H9 (cell line): ENCODE measurements at places on chromosomes 7 and 10. TPM values are rescaled to one million over a fixed set of nuclear protein-coding genes. Genes with fewer than 3 reads are reported as not detected.

Gene SPDYE2
- not detected in 2 replicates for total RNA-seq

Gene ECD
- 39.9 and 41.6 TPM in 2 replicates for total RNA-seq

Gene FBXL13
- 3.8 and 4.4 TPM in 2 replicates for total RNA-seq

Gene SH2D4B
- 0.07 TPM in 1 of 2 replicates, not detected in the other for total RNA-seq

Gene MACC1
- total RNA-seq, result 9.8 and 11.0 TPM in 2 replicates

Gene C10orf105
- 0.24 and 0.26 TPM in 2 replicates for total RNA-seq

Gene GIMAP1
- not detected in 2 replicates for total RNA-seq

Gene OR9A2
- total RNA-seq, result not detected in 2 replicates

DNA sequence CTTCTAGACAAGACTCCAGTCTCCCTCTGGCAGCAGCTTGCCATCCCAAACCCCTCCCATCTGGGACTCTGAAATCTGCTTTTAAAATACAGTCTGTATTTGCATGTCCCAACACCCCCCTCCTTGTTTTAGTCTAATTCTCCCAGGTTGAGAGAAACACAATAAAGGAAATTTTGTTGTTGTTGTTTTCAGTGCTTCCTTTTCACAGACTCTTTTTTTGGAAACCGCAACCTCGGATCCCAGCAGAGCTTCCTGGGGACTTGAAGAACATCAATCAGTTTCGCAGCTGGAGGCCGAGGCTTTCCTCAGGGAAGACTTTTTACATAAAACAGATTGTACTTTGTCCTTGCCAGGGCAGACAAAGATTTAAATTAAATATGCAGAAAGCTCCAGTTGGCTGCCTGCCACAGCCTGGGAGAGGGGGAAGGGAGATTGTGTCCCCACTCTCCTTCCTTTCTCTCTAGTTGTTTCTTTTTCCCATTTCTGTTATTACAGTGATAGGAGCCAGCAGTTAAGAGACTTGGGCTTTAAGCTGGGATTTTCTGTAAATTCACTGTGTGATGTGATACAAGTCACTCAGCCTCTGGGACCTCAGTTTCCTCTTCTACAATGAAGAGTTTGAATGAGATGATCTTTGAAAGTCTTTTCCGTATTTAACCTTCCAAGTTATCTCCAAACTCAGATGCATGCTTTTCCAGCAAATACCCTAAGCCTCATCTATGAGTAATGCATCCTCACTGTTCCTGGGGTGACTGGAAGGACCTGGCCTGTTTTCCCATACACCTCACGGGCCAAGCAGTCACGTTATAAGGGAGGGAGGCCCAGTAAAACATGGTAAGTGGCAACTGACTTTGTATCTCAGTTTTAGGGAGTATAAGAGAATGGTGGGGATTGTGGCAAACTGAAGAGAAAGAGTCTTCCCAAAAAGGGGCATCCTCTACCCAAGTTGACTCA is 192.3 kb downstream of the REEP3 start:
- DNase-seq, result peak; percentile 96

- no peak for DNase-seq
These were observed 584.2 kb upstream of the MBL2 start for GRCh38 chr10:53356616-53357349.

DNA sequence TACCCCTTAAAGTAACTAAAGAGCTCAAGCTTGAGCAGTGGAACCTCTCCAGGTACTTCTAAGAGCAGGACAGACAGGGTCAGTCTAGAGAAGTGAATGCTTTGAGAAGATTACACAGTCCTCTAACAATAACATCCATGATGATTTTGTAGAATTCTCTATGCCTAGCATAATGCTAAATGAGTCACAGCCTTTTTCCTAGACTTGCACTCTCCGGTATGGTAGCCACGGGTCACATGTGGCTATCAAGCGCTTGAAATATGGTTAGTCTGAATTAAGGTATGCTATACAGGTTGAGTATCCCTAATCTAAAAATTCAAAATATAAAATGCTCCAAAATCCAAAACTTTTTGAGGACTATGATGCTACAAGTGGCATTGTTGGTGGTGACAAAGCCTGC is 166.6 kb upstream of the MKLN1 start:
- no peak for DNase-seq

DNA sequence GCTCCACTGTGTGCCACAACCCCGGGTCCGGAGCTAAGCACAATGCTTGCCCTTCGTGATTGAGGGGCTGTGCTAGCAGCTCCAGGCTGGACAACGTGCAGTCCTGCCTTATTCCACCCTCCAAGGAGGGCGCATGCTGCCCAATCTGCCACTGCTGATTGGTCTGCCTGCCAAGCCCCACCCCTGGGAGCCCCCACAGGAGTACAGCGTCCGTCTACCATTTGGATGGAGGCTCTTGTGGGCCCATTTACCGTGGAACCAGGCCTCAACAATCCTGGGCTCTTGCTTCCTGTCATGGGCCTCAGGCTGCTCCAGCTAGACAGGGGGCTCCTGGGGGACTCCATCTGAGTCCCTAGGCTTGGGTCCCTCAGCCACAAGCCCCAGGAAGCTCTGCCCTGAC is 173.3 kb downstream of the SLIT1 start:
- DNase-seq, result peak; percentile 26

- DNase-seq, result no peak
These were observed 55.7 kb upstream of the AMPH start for GRCh38 chr7:38686888-38687287.

DNA sequence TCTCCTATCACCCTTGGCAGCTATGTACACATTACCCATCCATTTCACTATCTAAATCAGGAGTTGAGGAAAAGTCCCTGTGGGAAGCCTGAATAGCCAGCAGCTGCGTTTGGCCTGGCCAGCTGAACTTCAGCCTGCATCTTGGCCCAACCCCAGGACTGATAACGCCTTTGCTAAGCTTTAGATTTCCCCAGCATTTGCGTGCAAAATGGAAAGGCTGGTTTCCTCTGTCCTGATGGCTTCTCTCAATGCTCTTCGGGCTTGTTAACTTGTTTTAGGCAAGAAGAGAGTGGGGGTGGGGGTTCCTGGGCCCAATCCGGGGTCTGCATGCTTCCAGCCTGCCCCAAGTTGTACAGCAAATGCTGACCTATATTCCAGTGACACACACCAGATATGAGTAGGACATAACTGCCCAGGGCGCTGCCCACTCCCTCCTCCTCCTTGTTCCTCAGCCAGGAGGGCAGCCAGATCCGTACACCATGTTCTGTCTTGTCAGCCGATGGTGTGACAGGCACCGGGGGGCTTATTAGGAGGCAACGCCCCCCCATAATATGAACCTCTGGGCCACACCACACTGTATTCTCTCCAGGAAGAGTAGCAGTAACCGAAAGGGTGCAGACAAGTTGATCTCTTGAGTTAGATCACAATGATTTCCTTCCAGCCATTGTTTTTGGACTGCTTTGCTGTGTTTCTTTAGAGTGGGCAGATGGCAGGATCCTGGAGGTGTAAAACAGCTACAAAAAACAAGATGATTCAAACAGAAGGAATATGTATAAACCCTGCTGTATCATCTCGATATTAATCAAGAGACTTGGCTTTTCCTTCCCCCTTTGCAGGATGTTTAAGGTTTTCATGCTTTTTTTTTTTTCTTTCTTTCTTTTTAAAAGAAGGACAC is 339.0 kb downstream of the RNLS start:
- DNase-seq, result no peak

DNA sequence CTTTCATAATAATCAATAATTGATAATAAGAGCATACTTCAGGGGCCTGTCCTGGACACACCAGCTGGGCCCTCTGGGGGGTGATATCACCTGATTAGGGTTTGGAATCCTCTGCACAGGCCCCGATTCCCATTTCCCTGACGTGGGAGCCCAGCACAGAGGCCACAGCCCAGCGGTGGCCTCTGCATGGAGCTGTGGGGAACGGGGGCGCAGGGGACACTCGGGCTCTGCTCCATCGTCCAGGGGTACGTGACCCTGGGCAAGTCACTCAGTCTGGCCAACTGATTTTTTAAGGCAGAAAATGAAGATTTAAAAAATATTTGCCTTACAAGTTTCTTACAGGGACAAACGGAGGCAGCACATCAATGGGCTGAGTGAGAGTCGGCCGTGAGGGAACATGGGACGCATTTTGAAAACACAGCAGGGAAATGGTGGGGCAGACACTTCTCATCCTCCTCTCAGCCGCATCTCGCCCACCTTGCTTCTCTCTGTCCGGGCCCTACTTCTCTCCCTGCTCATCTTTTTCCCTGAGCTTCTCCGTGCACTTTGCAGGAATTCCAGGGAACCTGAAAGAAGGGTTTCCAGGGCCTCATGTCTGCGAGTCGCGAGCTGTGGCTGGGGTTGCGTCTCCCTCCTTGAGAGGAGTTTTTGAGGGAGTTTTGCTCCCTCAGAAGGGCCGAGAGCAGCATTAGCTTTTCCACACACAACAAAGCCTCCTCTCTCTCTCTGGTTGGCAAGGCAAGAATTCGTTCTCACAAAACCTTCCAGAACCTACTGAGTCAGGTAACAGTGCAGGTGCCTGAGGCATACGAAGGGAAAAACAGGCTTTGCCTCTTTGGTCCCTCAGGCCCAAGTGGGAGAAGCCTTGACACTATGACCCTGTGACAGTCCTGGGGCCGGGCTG is 312.0 kb downstream of the WDR37 start:
- DNase-seq, result no peak

DNA sequence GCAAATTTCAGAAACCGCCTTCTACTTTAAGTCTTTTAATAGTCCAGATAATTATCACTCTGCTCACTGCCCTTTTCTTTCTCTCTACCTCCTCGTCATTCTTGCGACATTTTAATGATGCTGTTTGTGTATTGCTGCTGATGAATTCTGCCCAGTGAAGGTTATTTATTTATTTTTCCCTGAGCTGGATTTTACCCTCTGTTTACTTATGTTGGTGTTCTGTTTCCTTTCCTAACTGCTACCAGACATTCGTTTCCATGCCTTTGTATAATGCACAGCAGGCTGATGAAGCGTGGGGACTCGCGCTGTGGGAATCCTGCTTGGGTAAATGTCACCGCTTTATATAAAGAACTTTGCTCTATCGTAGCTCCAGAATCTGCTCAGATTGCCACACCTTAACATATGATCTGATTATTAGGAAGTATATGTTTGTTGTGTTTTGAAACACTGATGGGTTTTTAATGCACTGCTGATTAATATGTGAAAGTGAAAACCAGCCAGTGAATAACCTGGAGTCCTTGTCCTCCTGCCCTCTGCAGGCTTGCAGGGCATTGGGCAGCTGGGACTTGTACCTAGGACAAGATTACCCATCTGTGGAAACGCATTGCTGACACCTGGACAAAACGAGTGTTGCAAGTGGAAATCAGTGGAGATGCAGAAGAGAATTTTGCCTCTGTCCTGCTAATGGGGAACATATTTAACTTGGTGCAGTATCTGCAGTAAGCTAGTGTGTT is 291.5 kb downstream of the SDK1 start:
- no peak for DNase-seq

DNA sequence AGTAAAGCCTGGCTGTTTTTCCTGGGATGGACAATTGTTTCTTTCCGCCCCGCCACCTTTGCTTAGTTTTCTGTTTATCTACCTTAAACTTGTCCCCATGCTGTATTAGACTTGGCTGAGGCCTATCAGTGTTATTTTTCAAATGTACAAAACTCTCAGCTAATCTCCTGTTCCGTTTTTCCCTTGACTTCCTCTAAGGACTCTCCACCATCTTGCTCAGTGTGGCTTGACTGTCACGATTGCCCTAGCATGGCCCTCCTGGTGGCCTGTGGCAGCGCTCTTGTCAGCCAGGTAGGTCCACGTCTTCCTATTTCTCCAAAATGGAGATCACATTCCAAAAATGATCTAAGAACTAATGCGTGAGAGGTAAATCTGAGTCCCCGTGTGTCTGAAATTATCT is 36.7 kb downstream of the BAIAP2L1 start:
- DNase-seq, result no peak

- DNase-seq, result no peak
These were observed 59.7 kb downstream of the DNAJB6 start for GRCh38 chr7:157396316-157397035.

DNA sequence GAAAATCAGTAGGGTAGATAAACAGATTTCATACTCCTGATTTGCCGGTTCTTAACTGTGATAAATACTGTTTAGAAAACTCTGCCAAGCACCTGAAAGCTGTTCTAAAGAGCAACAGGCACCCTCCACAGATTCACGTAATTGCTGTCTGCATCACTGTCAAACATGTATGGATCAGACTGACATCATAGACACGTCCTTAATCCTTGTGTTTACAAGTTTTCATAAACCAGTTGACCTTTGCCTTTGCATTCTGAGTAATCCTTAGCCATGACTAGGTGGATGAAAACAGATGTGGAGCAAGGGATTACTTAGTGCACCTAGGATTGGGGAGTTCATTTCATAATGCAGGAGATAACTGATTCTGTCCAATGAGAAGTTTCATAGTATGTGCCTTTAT is 41.6 kb downstream of the SLC39A12 start:
- no peak for DNase-seq

DNA sequence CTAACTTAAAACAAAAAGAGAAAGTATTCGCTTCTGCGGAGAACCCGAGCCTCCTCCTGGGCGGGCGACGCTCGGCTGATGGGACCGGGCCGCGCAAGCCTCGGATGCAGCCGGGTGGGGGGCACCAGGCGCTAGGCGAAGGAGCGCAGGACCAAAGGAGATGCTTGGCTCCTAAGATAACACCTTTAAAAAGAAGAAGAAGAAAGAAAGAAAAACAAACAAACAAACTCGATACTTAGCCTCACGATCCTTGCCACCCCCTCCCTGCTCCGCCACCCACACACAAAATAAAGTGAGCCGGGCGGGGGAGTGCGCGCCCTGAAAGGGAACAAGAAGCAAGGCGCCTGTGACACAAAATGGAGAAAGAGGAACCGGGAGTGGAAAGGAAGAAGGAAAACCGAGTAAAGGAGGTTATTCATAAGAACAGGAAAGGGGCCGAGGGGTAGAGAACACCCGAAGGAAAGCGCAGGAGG is 34.0 kb upstream of the EBLN1 start:
- peak; percentile 43 for DNase-seq

DNA sequence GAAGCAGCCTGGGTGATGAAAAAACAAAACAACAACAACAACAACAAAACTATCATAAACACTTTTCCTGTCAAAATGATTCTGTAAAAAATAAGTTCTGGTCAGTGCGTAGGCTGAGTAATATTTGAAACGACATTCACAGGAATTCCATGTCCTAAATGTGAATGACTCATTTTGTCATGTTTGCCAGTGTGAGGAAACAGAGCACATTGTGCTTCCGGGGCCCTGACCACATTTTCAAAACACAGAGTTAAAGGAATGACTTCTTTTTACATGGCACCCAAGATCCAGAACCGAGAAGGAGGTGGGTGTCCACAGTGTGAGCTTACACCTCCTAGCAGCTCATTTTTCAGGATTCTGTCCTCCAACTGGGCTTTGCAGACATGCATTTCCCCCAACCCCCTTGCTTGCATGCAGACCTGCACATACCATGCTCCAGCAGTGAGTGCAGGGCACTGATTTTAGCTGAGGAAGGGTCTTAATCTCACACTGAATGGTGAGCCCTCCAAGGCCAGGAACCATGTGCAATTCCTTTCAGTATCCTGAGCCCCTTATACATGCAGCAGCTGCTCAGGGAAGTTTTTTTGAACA is 3.0 kb downstream of the CLRN3 start:
- DNase-seq, result no peak

GRCh38 chr7:81467964-81468363 is 301.9 kb downstream of the HGF start:
- DNase-seq, result no peak

GRCh38 chr10:62019685-62020359 is 118.3 kb downstream of the ARID5B start:
- DNase-seq, result no peak

GRCh38 chr10:67119651-67120050 is 193.8 kb downstream of the LRRTM3 start:
- no peak for DNase-seq
